SK-N-SH (cell line): ENCODE measurements at places on chromosomes 2 and 18.

DNA sequence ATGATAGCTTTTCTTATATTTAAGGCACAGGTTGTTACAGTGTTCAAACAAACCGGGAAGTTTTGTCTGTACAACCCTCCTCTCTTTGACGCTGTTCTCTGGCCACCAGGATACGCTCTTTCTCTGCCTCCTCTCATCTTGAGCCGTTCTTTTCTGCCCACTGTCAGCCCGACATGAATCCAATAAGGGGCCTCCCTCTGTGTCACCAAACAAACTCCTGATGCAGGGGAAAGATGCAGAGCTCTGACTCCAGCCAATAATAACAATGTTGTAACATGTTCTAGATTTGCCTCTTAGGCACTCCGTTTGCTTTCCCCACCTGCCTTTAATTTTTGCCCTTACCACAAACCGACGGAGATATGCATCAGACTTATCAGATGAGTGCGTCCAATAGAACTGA lies 449.3 kb downstream of the SLC4A3 start:
- DNase-seq: peak; percentile 2

GRCh38 chr2:156099382-156099781 lies 233.1 kb downstream of the NR4A2 start:
- DNase-seq: no peak

GRCh38 chr2:16785149-16785548 lies 119.5 kb upstream of the CYRIA start:
- DNase-seq: no peak

GRCh38 chr2:26305540-26305939 lies 40.4 kb upstream of the SELENOI start:
- DNase-seq: no peak

- DNase-seq: no peak
Observed at GRCh38 chr18:63373161-63373560, 6.2 kb upstream of the KDSR start.

GRCh38 chr2:174778085-174778981 lies 14.1 kb upstream of the CHRNA1 start:
- no peak for DNase-seq

DNA sequence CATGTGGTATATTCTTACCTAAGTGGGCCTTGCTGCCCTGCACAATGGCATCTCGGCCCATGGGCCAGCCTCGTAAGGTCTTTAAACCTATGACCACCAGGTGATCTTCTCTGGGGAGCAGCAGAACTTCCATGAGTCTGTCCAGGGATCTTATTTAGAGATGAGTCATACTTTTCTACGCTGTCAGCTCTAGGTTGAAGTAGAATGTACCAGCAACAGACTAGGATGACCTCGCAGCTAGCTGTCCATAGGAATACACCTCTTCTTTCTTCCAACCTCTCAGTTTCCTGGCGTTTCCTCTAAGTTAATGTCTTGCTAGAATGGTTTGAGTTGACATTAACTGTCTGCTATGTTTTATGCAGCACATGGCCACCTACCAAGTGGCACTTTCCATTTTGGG lies 15.6 kb upstream of the CXCR4 start:
- DNase-seq: no peak

GRCh38 chr18:48889981-48890762 lies 60.6 kb downstream of the SMAD7 start:
- DNase-seq: no peak

DNA sequence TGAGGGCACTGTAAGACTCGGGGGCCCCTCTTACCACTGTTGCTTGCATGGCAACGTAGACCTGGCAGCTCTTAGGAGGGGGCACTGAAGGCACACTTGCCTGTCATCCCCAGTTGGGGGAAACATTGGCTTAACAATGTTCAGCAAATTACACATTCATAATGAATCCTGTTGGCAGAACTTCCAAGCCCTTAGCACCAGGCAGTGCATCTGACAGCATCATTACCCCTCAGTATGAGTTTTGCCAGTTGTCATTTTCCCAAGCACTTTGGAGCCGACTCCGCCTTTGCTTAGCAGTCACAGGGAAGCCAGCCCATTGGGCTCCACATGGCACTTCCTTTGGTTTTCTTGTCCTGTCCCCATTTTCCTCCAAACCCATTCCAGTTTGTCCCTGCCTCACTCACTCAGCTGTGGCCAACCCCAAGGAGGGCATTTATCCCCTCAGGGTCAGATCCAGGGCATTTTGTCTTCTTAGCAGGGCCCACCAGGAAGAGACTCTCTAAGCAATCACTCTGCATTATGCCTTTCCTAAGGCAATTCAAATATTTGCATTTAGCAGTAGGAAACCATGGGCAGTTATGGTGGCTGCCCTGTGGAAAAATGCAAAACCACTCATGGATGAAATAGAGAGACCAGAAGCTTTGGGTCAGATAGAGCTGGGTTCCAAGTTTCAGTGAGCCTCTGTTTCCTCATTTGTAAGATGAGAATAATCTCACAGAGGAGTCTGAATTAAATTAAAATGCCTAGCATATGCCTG lies 73.9 kb downstream of the VSNL1 start:
- no peak for DNase-seq
